Amniotic epithelial cell (primary cell): ENCODE measurements at places on chromosomes 11 and 22.
A peak's percentile ranks its signal among the peaks of the same experiment; 100 is the strongest.

DNA sequence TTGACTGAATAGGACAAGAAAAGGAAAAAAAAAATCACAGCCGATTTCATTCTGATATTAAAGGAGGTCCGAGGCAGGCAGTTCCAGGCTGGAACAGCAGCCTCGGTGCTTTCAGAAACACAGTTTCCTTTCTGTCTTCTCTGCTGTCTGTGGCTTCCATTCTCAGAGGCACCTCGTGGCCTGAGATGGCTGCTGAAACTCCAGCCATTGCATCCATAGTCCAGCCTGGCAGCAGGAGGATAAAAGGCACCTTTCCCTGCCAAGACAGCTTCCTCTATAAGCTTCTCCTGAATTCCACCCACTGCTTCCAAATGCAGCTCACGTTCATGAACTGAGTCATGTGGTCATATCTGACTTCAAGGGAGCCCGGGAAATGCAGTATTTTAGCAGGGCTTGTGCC is 390.5 kb downstream of the TBC1D22A start:
- no peak for DNase-seq

- DNase-seq, result no peak
These were observed 35.7 kb upstream of the NNMT start for GRCh38 chr11:114260483-114260882.

DNA sequence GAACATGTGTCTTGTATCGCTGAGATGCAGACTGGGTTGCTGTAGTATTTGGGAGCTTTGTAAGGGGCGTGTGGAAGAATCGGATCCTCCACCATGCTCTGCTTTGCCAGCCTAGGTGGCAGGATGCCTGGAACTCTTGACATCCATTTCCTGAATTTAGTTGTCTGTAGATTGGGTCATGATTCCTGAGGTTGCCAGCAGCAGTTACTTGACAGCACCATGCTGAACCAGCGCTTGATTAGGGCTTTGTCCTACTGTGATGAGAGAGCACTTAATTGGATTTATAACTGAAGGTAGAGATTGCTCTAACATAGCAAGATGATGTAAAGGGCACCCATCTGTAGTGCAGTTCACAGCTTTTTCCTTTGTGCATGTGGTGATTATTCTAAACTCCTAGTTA is 75.6 kb upstream of the HORMAD2 start:
- DNase-seq, result no peak

- no peak for DNase-seq
These were observed 473 bp upstream of the EMID1 start for GRCh38 chr22:29205252-29205593.

DNA sequence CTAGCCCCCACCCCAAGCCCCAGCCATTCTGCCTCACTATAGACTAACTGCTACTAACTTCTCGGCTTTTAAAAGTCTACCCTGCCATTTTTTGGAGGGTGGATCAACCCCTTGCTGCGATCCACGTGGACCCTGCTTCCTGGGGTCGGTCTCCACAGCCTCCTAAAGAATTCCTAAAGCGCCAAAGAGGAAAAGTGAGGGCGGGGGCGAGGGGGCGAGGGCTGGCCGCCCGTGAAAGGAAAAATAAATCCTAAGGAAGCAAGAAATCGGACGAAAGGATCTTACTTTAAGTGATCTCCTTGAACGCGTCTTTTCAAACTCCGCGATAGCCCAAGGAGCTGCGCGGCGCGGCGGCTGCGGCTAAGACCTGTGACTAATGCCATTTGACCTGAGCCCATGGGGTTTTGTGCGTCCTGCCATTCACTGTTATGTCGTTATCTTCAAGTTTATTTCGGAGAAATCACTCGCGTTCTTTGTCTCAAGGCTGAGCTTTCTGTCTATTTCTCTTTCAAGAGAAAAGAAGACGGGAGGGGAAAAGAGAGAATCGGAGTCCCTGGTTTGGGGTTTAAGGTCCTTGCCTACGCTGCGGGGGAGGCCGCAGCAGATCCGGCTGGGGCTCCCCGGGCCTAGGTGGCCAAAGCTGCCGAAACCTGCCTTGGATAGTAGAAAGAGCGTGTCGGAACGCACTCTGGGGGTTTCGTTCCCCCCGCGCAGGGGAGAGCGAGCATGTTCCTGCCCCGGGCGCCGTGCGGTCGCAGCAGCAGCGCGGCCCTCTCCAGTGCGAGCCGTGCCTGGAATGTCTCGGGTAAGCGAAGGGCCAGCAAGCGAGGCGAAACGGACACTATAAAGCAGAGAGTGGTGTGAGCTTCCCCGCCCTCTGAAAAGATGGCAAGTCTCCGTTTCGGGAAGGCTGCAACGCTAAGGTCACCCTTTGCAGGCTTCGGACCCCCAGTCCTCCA is 2.8 kb upstream of the DBX1 start:
- peak; percentile 23 for DNase-seq

- no peak for DNase-seq
These were observed 40.5 kb downstream of the CABIN1 start for GRCh38 chr22:24051568-24051967.

GRCh38 chr22:40432157-40432556 is 61.8 kb downstream of the SGSM3 start:
- no peak for DNase-seq

DNA sequence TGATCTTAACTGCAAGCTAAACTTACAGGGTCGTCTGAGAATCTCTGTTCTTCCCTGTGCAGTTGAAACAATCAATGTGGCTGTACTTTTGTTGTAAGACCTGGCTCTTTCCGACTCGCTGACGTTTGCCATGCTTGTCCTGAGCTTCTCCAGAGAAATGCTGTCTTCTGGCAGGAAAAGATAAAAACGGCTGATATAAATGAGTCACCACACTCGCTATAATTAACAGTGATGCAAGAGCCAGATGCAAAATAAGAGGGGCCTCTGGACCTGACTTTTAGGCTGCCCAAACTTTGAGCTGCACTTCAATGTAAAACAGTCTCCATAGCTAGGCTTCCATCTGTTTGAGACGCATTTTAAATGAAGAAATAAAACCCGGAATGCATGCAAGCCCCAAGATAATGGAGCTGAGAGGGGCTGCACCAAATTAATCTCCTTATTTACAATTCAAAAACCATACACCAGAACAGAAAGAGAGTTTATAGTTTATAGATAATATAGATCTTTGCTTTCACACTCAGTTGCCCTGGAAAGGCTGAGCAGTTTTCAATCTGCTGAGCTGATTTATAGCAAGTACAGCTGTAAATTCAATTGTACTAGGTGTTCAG is 48.5 kb downstream of the WT1 start:
- peak; percentile 94 for DNase-seq

GRCh38 chr11:132901638-132902471 is 630.4 kb downstream of the OPCML start:
- DNase-seq, result no peak

GRCh38 chr11:27696115-27696514 is 4.1 kb downstream of the BDNF start:
- DNase-seq, result peak; percentile 44

- DNase-seq, result no peak
These were observed 23.9 kb downstream of the RTN4RL2 start for GRCh38 chr11:57484141-57484710.

- DNase-seq, result no peak
These were observed 838 bp downstream of the FKBP2 start for GRCh38 chr11:64241491-64242374.

- DNase-seq, result no peak
These were observed 92.0 kb downstream of the MYEOV start for GRCh38 chr11:69385832-69386427.

DNA sequence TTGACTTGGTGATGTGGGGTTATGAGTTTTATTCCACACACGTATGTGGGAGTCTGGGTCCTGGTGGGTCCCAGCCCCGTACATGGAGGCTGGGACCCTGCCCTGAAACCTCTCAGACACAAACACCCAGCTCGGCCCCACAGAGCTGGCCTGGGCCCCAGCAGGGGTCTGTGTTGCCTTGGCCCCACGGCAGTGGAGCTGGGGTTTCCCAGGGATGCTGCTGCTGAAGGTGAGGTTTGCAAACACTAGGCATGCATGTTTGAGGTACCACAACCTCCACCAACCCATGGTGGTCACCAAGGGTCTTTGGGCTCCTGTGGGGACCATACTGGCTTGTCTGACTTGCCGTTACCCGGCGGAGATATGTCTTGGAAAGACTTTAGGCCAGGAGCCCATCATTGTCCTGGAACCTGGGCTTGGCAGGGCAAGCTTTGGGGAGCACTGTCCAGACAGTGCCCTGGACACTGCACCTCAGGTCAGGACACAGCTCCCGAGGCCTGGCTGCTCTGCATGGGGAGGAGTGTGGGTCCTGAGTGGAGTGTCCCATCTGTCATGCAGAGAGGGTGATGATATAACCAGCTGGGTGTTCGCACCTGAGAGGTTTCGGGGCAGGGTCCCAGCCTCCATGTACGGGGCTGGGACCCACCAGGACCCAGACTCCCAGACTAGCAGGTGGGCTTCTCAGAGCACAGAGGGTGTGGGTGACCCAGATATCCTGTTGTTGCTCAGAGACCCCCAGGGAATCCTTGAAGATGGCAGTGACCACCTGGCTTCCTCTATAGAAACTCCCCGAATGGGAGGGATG is 63.3 kb downstream of the KCNQ1 start:
- DNase-seq, result no peak
